Activated T-helper 9 cell treated with anti-CD3 and anti-CD28 coated beads, Interleukin-2, amount 50 U/mL, for 16 hours (primary cell): ENCODE measurements at places on chromosomes 3 and 15.

GRCh38 chr3:194683380-194683779 lies 2.3 kb upstream of the FAM43A start:
- no peak for DNase-seq

DNA sequence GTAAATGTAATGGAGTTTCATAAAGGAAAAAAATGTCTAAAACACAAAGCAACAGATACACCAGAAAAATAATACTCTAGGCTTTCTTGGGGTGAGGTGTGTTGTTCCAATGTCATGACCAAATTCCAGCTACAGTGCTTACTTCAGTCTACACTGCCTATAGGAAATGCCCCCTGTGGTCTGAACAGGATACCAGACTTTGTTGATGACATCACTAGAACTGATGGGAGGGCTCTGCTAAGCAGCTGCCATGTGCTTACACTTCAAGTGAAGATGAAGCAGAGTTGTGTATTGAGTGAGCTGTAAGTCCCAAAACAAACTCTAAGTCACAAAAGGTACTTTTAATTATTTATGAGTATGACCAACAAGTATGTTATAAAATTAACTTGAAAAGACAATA lies 456.1 kb upstream of the IL12A start:
- DNase-seq = no peak

DNA sequence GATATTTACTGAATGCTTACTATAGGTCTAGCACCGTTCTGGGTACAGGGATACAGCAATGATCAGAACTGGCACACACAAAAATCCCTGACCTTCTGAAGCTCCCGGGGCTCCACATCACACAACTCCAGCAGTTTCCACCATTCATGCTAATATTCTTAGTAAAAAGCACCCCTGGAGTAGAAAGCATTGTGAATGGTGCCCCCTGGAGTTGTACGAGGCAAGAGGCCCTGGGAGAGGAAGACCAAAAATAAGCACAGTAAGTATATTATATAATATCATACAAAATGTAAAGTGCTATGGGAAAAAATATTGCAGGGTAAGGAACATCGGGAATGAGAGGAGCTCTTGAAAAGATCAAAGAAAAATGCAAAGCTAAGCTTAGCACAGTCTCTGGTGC lies 790 bp upstream of the SRGAP3 start:
- no peak for DNase-seq

DNA sequence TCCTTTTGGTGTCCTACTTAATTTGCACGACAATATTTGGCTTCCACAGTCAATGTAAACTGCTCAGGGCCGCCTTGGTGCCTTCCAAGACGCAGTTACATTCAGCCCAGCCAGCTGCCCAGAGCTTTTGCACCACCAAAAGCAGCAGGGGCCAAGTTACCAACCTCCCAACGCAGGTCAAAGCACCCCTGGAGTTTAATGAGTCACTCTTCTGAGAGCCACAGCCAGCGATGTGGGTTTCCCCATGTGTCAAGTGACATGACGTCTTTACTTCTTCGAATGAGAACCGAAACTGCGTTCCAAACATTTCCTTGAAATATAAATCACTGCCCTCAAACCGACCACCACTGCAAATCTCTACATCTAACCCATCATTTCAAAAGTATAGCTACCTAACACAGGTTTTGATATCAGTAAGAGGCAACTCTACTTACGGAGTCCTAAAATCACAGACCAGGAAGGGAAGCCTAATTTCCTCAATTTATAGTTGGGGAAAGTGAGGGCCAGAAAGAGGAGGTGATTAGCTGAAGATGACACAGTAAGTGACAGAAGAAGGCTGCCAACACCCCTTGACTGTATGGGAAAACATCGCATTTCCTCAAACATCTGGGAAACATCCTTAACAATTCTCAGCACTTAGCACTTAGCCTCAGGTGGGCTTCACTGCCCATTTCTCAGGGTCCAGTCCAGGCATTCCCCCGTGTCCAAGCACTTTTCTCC lies 24.5 kb downstream of the MB21D2 start:
- DNase-seq = peak; percentile 53

- DNase-seq = no peak
These were observed 24.2 kb downstream of the ATP13A4 start for GRCh38 chr3:193530231-193531165.

DNA sequence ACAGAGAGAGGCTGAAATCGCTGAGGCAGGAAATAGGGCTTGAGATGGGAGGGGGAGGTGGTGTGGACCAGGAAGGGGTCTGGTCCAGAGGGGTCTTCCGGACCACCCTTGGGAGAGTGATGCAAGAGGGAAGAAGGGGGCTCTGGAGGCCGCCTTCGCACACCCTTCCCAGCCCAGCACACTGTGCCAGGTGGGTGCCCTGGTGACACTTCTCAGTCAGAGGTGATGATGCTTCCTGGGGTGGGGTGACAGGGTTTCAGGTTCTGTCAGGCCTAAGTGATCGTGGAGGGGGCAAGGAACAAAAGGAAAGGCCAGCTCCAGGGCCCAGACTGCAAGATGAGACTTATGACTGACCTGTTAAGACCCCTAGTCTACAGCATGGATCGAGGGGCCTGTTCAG lies 12.7 kb downstream of the SEMA3G start:
- DNase-seq = no peak

GRCh38 chr3:196270499-196270898 lies 17.0 kb downstream of the PCYT1A start:
- DNase-seq = no peak

GRCh38 chr15:63611177-63611576 lies 14.0 kb downstream of the FBXL22 start:
- no peak for DNase-seq

- no peak for DNase-seq
These were observed 30.4 kb upstream of the CLK3 start for GRCh38 chr15:74585191-74585590.

DNA sequence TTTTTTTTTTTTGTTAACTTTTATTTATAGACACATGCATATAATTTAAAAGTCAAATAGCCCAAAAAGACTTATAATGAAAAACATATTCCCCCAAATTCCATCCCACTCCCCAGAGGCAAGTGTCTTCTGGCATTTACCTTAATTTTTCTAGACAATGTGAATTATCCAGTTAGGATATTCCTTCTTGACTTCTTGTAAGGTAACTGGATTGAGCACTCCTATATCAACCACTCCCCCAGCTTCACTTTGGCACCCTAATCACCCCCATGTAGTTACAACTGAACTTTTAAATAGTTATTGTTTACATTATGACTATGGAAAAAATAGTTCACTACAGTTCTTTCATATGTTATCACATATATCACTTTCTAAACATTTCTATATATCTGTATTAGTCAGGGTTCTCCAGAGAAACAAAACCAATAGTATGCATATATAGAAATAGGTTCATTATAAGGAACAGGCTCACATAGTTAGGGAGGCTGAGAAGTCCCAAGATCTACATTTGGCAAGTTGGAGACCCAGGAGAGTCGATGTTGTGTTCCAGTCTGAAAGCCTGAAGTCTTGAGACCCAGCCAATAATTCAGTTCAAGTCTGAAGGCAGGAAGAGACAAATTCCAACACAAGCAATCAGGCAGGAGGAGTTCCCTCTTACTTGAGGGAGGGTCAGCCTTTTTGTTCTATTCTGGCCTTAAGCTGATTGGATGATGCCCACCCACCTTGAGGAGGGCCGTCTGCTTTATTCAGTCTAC lies 175.8 kb downstream of the THSD4 start:
- no peak for DNase-seq

- DNase-seq = no peak
These were observed 74.3 kb upstream of the CTXND1 start for GRCh38 chr15:80326270-80326669.

DNA sequence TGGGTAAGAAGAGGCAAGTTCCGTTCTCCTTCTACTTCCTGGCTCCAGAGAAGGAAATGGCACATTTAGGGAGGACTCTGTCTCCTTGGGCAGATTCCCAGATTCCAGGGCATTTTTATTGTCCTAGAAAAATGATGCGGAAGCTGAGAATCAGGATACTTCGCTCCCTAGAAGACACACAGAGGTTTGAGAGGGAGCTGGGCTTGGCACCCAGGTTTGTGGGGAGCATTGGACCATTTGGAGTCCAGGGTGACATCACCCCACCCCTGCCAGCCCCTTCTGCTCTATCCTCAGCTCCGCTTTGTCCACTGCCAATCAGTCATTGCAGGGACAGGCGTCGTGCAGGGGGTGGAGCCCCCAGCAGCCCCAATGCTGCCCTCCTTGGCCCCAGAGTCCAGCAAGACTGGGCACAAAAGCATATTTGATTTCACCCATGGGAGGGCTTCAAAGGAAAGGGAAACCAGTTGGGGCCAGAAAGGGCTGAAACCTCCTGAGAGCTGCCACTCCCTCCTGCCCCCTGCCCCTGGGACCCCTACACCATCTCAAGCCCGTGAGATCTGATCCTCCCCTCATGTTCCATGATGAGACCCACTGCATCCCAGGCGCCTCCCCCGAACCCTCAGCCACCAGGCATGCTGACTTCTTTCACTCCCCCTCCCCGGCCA lies 129.8 kb upstream of the MEF2A start:
- no peak for DNase-seq

DNA sequence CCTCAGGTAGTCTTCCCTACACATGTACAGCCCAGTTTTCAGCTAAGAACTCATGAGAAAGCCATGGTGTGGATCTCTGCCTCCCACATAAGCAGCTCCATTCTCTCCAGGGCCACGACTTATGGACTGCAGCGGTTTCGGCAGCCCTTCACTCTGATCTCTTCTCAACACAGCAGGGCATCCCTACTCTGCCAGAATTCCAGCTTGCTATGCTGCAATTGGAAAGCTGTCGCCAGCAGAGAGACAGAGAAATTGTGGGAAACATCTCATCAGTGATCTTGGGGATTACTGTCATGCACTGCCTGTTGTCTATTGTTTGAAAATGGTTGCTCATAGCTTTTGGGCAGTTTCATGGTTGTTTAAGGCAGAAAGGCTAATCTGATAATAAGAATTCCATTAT lies 11.9 kb upstream of the BLM start:
- no peak for DNase-seq

DNA sequence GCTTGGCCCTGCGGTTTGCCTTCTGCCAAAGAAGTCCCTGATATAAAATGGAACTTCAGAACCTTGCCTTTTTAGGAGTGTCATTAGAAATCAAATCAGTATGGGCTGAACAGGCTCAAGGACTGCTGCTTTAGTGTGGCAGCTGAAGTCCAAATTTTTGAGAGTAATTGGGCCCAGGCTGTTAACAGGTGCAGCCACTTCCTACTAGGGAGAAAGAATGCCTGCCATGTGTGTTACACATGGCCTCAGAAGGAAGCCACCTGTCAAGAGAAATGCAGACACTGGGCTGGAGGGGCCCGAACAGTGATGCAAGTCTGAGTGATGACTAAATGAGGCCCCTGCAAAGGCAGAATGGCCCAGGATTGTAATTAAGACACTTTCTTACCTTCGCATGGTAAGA lies 786.7 kb upstream of the CFAP20DC start:
- DNase-seq = no peak

- no peak for DNase-seq
These were observed 511.9 kb downstream of the GBE1 start for GRCh38 chr3:81249540-81250029.

DNA sequence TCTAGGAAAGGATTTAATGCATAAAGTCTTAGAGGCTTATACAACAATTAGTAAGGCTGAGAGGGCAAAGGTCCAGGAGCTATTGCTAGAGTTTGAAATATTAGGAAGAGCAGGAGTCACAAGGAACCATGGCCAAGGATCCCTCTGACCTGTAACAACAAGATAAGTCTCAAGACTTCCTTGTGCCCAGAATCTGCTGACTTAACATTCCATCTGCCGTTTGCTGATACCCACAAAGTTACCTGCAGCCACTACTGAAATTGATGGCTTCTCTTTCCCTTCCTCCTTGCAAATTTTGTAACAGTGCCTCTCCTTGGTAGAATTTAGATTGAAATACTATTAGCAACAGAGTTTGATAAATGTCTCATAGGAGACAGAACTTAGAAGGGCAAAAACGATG lies 4.7 kb upstream of the MYEF2 start:
- DNase-seq = no peak

GRCh38 chr3:137766041-137766875 lies 2.1 kb downstream of the SOX14 start:
- DNase-seq = no peak

GRCh38 chr3:133503409-133503808 lies 70.1 kb upstream of the CDV3 start:
- DNase-seq = no peak

DNA sequence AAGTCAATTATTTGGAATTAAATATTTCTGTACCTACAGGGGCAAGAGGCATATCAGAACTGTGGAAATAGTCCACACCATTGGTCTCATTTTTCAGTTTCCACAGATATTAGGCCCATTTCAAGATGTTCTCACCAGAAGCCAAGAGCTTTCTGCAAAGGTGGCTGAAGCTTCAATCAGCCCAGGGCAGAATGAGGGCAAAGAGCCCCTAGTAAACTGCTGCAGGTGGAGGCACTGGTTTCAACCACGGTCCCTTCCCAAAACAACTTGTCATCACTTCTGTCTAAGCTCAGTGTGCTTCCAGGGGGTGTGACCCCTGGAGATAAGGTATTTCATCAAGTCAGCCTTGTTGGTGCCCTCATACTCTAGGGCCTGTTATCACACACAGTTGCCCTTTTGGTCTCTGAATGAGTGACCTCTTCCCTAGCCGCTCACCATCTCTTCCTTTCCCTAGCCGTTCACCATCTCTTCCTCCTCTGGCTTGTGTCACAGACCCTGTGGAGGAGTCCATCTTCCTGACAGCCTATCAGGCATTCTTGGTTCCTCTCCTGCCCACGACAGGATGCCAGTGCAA lies 21.2 kb downstream of the IL17RD start:
- DNase-seq = no peak

GRCh38 chr15:63843901-63844317 lies 10.2 kb upstream of the HERC1 start:
- DNase-seq = no peak

DNA sequence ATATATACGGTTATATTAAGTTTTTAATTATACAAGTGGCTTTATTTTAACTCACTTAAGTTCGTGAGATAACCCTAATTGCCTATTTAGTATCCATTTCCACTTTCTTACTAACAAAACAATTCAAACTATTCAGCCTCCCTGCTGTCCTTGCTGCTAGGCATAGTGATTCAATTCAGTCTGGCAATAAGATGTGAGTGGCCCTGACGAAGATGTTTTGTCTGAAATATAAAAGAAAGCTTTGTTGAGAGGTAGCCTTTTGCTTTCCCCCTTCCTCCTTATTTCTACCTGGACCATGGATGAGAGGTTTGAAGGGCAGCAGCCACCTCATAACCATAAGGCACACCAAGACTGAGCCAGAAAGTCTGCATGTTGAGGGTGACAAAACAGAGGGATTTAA lies 89.3 kb upstream of the TRIM42 start:
- no peak for DNase-seq

DNA sequence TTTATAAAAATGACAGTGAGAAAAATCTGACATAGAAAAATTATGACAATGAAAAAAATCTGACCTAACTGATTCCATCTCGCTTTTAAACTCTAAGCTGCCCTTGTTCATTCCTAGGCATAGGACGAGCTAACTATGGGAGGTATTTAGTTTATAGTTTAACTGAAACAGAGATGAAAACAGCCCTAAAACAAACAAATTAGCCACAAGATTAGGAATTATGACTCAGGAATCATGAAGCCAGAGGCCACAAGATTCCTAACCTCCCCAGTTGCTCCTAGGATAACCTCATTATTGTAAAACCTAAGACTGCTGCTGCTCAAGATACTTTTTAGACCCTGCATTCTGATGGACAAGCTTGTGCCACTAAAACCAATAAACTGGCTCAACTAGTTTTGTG lies 122.7 kb upstream of the MNS1 start:
- no peak for DNase-seq

- DNase-seq = no peak
These were observed at the start of gene SEMA3B for GRCh38 chr3:50268703-50269451. SEMA3B (plus strand) TSS chr3:50269147; CDS start chr3:50269241, 94 bp downstream.

- no peak for DNase-seq
These were observed 530.0 kb downstream of the TAFA4 start for GRCh38 chr3:68402235-68402918.

GRCh38 chr3:38030126-38031021 lies 932 bp upstream of the PLCD1 start:
- no peak for DNase-seq
